Natural killer cell treated with Interleukin-12 subunit alpha and Interleukin-12 subunit beta and Interleukin-15 and Interleukin-18, amount 100 ng/mL, for 72 hours (primary cell): ENCODE measurements at places on chromosomes 5 and 9. TPM values are rescaled to one million over a fixed set of nuclear protein-coding genes. Genes with fewer than 3 reads are reported as not detected.
A peak's percentile ranks its signal among the peaks of the same experiment; 100 is the strongest.

DNA sequence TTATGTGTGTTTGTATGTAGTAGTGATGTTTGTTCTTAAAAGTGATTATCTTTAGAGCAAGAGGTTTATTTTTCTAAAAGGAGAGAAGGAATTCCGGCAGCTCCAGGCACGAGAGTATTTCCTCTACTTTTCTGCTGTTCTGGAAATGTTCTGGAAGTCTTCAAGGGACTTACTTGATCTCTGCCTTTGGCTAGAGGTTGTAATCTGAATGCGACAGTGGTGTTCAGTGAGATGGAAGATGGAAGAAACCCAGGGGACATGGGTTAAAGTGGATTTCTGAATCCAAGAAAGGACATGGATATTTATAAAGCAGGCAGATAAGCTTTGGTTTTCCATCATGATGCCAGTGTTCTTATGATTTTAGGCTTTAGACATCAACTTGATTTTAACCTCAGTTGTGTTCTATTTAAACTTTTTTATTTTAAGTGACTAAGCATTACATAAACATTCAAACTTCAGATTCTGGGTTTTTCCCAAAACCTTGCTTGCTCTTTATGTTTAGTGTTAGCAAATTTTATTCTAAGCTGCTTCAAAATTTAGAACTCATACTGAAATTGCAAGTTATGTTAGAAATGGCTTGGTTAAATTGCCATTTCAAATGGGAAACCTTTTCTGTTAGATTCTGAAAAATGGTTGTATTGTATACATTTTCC lies 3.6 kb downstream of the GPR21 start:
- no peaks in the 10 kb centered on the region for H3K27me3 ChIP-seq
- peaks cover 5% of the 10 kb centered on the region for H3K4me1 ChIP-seq
- DNase-seq: no peak

DNA sequence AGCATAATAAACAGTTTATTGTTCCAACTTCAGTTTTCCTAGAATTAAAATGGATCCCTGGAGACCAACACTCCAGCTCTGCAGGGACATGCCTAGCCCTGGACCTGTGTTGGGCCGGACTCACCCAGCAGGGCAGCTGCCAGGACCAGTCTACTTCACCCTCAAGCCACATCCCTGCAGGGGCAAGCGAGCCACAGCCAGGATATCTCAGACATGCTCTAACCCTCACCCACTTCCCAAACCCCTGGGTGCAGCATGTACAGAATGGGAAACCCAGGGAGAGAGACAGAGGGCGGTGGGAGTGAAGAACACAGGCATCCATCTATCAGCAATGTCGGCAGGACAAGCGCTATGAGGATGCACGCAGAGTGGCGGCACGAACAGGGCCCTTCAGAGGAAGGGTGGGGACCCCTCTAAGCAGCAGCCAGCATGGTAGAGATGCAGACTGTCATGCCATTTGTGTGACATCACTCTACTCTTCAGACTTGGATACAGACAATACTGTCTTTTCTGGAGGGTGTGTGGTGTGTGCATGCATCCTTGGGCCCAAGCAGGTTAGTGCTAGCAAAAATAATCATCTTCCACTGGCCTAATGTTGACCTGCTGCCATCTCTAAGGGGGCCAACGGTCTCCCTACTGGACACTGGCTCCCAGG lies 83.1 kb downstream of the SEMA4D start:
- peaks cover 63% of the 10 kb centered on the region for H3K4me1 ChIP-seq
- H3K27me3 ChIP-seq: no peaks in the 10 kb centered on the region
- no peak for DNase-seq
- H3K4me3 ChIP-seq: no peak overlapping the region
- H3K27ac ChIP-seq: peak overlapping the region; percentile 53

GRCh38 chr5:125298746-125299379 lies 552.4 kb upstream of the ZNF608 start:
- H3K27ac ChIP-seq: no peak overlapping the region
- H3K4me3 ChIP-seq: no peak overlapping the region
- no peak for DNase-seq
- H3K27me3 ChIP-seq: no peaks in the 10 kb centered on the region
- peaks cover 3% of the 10 kb centered on the region for H3K4me1 ChIP-seq

GRCh38 chr9:110101531-110102161 lies 106.3 kb downstream of the C9orf152 start:
- H3K27me3 ChIP-seq: no peaks in the 10 kb centered on the region
- no peak overlapping the region for H3K27ac ChIP-seq
- no peak overlapping the region for H3K4me3 ChIP-seq
- DNase-seq: no peak
- H3K36me3 ChIP-seq: no peaks in the 10 kb centered on the region

GRCh38 chr9:33229359-33230114 lies 10.4 kb upstream of the SPINK4 start:
- DNase-seq: no peak
- peaks cover 8% of the 10 kb centered on the region for H3K27me3 ChIP-seq
- H3K4me1 ChIP-seq: peaks cover 13% of the 10 kb centered on the region
- H3K36me3 ChIP-seq: no peaks in the 10 kb centered on the region
- no peak overlapping the region for H3K4me3 ChIP-seq
- no peak overlapping the region for H3K27ac ChIP-seq

DNA sequence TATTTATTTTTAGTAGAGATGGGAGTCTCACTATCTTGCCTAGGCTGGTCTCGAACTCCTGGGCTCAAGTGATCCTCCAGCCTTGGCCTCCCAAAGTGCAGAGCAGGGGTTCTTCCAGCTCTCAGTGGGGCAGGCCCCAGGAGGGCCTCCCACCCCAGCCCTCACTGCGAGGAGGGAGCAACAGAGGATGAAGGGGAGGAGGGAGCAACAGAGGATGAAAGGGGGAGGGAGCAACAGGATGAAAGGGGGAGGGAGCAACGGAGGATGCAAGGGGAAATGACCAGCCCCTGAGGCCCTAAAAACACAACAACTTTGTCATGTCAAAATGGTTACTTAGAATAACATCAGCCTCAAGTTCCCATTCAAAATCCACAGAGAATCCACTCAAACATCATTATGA lies 10.0 kb downstream of the TRIM14 start:
- no peaks in the 10 kb centered on the region for H3K27me3 ChIP-seq
- H3K27ac ChIP-seq: peak overlapping the region; percentile 81
- peak overlapping the region; percentile 68 for H3K4me3 ChIP-seq

GRCh38 chr9:125284855-125285254 lies 23.2 kb downstream of the GAPVD1 start:
- H3K27ac ChIP-seq: no peak overlapping the region
- H3K36me3 ChIP-seq: no peaks in the 10 kb centered on the region
- no peak for DNase-seq
- peaks cover 3% of the 10 kb centered on the region for H3K4me1 ChIP-seq
- no peak overlapping the region for H3K4me3 ChIP-seq

DNA sequence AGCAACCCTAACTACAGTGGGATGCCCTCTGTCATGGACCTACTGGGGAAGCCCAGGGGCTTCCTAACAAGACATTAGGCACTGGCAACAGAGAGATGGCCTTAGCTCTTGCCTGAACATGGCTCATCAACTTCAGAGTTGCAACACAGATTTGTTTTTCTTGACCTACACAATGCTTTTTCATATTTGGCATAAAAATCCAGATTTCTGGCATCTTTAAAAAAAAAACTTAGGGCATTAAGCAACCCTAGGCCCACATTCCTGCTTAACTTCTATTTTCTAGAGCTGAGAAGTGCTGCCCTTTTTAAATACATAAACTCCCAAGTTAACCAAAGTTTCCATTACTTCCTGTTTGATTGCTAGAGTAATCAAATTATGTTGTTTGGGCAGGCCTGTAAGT lies 8.0 kb downstream of the GRIA1 start:
- H3K4me1 ChIP-seq: no peaks in the 10 kb centered on the region
- no peaks in the 10 kb centered on the region for H3K36me3 ChIP-seq
- no peak overlapping the region for H3K4me3 ChIP-seq
- no peak for DNase-seq

DNA sequence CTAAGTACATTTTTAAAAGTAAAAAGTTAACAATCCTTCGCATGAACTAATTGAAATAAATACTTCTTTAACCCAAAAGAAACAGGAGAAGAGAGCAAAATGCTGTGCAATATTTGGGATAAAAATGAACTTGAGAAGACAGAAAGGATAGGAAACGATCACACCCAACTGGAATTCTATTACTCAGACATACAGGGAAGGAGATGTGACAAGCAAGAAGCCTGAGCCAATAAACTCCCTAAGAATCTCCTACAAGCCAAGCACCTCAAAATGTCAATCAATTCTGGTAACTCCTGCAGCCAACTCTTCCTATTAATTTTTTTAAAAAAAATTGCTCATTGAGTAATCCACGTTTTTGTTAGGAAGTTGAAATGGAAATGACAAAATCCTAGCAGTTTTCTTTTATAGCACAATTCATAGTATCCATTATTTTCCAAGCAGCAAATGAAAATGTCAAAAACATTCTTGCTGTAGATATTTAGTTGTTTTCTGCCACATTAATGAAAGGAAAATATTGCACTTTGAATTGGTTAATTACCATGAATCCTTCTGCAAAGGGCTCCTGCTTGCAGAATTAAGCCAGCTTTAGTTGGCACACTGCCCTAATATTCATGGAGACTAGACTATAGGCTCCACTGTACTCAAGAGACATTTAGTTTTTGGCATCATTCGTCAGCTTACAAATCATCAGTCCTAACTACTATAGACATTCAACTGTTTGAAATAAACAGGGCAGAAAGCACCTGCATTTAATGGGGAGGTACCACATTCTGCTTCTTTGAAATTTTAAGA lies 89.0 kb downstream of the RFX3 start:
- no peaks in the 10 kb centered on the region for H3K27me3 ChIP-seq
- no peak overlapping the region for H3K4me3 ChIP-seq
- H3K27ac ChIP-seq: no peak overlapping the region
- H3K36me3 ChIP-seq: no peaks in the 10 kb centered on the region
- DNase-seq: no peak

- H3K27me3 ChIP-seq: no peaks in the 10 kb centered on the region
- no peak for DNase-seq
- H3K27ac ChIP-seq: no peak overlapping the region
- no peak overlapping the region for H3K4me3 ChIP-seq
Measured at GRCh38 chr5:150559088-150559487, 51.2 kb downstream of the NDST1 start.

GRCh38 chr5:38825494-38825893 lies 20.3 kb upstream of the OSMR start:
- no peak overlapping the region for H3K27ac ChIP-seq
- H3K4me1 ChIP-seq: no peaks in the 10 kb centered on the region

DNA sequence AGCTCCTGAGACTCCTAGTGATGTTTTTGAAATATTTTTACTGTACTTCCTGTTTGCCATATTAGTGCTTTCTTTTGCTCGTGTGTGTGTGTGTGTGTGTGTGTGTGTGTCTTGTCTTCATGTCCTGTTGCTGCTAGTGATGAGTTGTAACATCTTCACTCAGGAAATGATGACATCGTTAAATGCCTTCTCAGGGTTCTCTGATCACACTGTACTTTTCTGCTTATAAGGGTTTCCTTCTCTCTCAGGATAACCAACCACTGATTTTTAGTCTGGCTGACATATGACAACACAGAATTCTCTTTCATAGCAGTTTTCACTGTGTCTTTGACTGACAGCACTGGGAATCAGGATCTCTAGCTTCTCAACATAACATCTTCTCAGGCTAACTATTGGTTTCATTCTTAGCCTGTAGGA lies 16.1 kb downstream of the SV2C start:
- H3K36me3 ChIP-seq: no peaks in the 10 kb centered on the region
- peak overlapping the region; percentile 34 for H3K4me3 ChIP-seq
- peaks cover 7% of the 10 kb centered on the region for H3K4me1 ChIP-seq
- DNase-seq: no peak

- no peak for DNase-seq
- H3K36me3 ChIP-seq: no peaks in the 10 kb centered on the region
- H3K27ac ChIP-seq: no peak overlapping the region
- H3K4me3 ChIP-seq: no peak overlapping the region
- H3K27me3 ChIP-seq: peaks cover 5% of the 10 kb centered on the region
- H3K4me1 ChIP-seq: no peaks in the 10 kb centered on the region
Measured at GRCh38 chr5:172634106-172634899, 6.8 kb upstream of the NEURL1B start.

DNA sequence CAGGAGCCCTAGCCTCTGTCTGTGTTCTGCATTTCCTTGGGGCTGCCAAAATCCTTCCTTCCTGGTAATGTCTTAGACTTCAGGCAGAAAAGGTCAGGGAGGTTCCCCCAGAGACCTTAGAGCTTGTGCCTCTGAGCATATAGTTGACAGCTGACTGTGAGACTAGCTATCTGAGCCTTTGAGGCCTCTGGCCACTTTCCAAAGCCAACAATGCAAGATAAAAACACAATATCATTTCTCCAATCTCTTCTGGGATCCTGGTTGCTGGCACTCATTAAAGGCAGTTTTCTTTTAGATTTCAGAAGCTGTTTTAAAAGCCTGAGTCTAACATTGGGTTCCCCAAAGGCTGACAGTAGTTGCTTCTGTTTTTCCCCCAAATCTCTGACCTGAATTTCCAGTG lies 13.2 kb upstream of the GLRA1 start:
- H3K36me3 ChIP-seq: peaks cover 12% of the 10 kb centered on the region
- no peaks in the 10 kb centered on the region for H3K27me3 ChIP-seq
- H3K4me1 ChIP-seq: no peaks in the 10 kb centered on the region
- H3K27ac ChIP-seq: no peak overlapping the region
- DNase-seq: no peak

DNA sequence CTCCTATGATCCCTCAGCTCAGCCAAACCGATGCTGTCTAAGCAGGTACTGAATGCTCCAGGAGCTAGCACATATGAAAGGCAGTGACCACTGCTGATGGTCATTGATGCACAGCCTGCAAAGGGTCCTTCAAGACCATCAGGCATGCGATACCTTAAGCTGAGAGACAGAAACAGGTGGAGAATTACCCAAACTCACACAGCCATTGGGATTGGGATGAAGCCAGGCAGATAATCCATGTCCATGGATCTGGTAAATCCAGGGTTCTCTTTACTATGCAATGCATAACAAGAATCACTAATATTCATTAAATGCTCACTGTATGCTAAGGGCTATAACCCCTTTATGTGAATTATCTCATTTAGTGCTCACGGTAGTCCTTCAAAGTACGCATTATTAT lies 36.2 kb downstream of the RAPGEF1 start:
- DNase-seq: no peak
- peaks cover 77% of the 10 kb centered on the region for H3K4me1 ChIP-seq
- no peaks in the 10 kb centered on the region for H3K27me3 ChIP-seq
- no peak overlapping the region for H3K27ac ChIP-seq

DNA sequence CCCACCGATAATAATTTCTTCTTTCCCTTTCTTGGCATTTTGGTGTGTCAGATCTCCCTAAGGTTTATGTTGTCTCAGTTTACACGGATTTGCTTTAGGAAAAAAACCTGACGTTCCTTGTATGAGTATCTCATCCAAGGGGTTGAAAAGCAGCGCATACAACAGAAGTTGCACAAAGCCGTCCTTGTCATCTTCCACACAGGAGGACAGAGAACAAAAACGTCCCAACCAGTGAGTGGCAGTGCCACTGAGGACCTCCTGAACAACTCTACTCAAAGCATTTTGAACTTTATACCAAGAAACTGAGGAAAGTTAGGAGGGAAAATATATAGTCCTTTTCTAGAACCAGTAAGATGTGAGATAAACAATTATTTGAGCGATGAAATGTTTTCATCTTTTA lies 547.0 kb downstream of the PDE4D start:
- H3K27ac ChIP-seq: no peak overlapping the region
- H3K36me3 ChIP-seq: no peaks in the 10 kb centered on the region
- peaks cover 12% of the 10 kb centered on the region for H3K27me3 ChIP-seq
- no peak for DNase-seq
- H3K4me1 ChIP-seq: no peaks in the 10 kb centered on the region
- H3K4me3 ChIP-seq: no peak overlapping the region

- H3K36me3 ChIP-seq: no peaks in the 10 kb centered on the region
- no peak for DNase-seq
- H3K4me1 ChIP-seq: no peaks in the 10 kb centered on the region
- peaks cover under 1% of the 10 kb centered on the region for H3K27me3 ChIP-seq
Measured at GRCh38 chr9:120104771-120105170, 475.2 kb downstream of the CDK5RAP2 start.

The GM2A gene
- 15.9 TPM for total RNA-seq

The ETF1 gene
- 167 TPM for total RNA-seq

The KLF4 gene
- total RNA-seq: 0.98 TPM

The SHC3 gene
- not detected for total RNA-seq
